GM03348 (cell line): ENCODE measurements at places on chromosomes 7 and 10.

- DNase-seq = peak; percentile 50
These were observed 320.7 kb downstream of the SUGCT start for GRCh38 chr7:40455485-40455884.

DNA sequence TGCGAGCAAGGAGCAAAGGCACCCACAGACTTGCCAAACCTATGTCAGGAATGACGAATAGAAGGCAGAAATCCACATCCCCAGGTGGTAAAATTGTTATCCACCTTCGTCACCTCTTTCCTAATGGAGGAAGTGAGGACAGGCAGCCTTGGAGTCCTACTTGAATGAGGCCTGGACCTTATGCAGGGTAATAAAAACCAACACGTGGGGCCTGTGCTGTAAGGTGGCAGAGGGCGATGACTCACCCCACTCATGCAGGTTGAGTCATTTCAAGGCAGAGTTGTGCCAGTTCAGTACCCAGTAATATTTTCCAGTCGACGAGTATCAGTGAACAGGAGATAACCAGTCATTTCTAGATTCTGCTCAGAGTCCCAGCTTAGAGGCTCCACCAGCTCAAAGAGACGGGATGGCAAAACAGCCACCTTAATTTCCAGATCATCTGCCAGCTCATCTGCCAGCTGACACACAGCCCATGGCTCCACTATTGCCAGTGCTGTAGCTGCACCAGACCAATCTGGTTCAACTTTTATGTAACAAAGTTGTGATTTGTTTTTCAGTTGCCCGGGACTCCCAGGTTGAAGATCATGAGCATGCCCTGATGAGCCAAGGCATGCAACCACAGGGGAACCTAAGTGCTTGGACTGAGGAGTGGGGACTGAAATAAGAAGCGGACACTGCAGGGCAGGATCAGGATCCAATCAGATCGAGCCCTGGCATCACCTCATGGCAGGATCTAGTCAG lies 176.2 kb upstream of the ITGB1 start:
- peak; percentile 61 for DNase-seq

DNA sequence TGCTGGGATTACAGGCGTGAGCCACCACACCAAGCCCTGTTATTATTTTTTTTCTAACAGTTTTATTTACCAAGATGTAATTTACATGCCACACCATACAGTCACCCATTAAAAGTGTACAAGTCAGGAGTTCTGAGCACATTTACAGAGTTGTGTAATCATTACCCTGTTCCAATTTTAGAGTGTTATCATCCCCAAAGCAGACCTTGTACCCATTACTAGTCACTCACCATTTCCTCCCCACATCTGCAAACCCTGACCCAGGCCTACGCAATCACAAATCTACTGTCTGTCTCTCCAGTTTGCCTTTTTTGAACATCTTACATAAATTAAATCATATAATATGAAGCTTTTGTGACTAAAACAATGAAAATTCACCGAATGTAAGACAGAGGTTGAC lies 402.9 kb upstream of the FOXK1 start:
- DNase-seq = no peak

DNA sequence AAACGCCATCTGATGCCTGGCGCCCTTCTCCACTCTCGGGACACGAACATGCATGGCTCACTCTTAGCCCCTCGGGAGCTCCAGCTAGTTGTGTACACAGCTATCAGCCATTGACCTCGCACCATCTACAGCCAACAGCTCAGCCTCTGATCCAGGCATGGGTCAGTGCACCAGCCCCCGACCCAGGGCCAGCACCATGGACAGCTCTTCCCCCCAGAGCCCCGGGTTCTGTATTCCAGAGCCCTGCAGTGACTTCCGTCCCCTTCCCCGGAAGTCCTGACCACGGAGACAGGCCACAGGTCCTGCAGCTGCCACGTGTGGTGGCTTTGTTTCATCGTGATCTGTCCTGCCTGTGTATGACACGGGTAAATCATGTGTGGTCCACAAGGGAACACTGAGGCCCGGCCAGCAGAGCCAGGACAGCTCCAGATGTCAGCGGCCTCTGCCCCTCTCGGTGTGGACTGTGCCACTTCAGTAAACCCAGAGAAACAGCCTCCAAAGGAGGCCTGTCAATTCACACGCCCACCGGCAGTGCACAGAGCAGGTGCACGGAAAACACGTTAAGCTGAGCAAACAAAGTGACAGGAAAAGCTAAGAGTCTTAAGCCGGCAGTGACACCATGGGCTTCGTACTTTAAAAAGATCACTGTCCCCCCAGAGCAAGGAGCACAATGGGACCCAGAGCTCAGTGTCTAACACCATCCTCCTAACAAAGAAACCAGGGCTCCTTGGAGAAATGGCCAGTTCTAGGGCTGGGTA lies 13.0 kb downstream of the STK32C start:
- no peak for DNase-seq

- no peak for DNase-seq
These were observed 19.3 kb downstream of the OR2F1 start for GRCh38 chr7:143973870-143974416.

DNA sequence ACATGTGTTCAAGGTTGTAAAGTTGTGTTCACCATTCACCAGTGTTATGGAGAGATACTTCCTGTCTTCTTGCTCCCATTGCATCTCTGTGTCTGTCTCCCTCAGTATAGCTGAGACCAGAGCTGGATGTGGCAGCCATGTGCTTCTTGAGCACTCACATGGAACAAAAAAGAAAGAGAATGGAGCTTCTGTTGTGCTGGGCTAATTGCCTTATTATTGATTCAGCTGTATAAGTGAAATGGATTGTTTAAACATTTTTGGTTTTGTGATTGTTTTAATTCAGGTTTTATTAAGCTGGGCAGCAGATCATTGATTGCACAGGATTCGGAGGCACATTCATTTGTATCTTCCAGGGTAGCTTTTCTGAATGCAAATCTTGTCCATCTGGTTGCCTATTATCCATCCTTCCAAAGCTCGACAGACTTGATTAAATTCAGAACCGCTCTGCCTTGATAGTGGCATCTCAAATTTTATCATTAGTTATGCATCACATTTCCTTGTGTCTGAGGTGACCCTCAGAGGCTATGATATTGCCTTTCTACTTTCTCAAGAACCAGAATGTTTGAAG lies 119.9 kb downstream of the CCNY start:
- DNase-seq = no peak

GRCh38 chr10:85612378-85612775 lies 754.2 kb downstream of the GRID1 start:
- DNase-seq = no peak

DNA sequence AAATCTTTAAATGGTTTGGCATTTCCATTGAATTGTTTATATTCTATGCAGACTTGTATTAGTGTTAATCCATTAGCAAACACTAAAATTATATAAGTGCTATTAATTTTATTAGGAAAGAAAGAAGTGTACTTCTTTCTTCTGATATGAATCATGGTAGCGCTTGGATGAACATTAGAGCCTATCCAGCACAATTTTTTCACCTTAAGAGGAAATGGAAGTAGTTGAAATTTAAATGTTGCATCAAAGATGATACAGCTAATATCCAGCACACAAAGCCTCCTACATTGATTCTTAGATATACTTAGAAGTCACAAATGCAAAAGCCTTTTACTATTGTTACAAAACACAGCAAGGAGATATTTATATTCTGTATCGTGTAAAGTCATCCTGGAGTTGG lies 174.5 kb downstream of the AHR start:
- no peak for DNase-seq

- no peak for DNase-seq
These were observed 9.3 kb downstream of the SMO start for GRCh38 chr7:129197771-129198170.

GRCh38 chr7:88115816-88116215 lies 104.0 kb downstream of the SRI start:
- DNase-seq = no peak

- no peak for DNase-seq
These were observed 30.9 kb upstream of the DKK1 start for GRCh38 chr10:52283174-52283573.

- no peak for DNase-seq
These were observed 127.2 kb downstream of the SLIT1 start for GRCh38 chr10:97058521-97058920.

DNA sequence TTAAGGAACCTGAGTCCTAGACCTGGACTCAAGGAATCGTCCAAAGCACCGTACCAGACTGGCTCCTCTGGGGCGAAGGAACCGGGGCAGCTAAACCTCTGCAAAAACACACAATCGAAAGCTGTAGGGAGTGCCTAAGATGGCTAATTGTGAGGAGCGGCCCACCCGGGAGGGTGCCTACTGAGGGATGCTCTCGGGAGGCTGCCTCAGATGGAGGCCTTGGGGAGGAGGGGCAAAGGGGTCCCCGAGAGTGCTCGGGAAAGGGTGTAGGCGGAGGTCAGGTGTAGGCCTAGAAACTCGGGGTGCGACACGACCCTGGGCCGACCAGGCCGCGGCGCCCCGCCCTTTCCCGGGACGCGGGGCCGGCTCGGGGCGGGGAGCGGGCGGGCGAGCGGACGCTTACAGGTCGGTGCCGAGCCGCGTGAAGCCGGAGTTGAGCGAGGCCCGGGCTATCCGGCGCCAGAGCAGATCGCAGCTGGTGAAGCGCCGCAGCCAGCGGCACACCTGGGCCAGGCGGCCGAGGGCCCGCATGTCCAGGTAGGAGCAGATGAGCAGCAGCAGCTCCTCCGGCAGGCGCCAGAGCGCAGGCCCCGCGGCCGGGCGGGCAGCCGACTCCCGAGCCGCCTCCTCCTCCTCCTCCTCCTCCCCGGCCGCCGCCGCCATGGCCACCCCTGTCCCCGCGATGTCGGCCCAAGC lies 844 bp downstream of the FBXW4 start:
- DNase-seq = peak; percentile 80

- DNase-seq = no peak
These were observed 48.8 kb upstream of the DKK1 start for GRCh38 chr10:52265131-52265926.

DNA sequence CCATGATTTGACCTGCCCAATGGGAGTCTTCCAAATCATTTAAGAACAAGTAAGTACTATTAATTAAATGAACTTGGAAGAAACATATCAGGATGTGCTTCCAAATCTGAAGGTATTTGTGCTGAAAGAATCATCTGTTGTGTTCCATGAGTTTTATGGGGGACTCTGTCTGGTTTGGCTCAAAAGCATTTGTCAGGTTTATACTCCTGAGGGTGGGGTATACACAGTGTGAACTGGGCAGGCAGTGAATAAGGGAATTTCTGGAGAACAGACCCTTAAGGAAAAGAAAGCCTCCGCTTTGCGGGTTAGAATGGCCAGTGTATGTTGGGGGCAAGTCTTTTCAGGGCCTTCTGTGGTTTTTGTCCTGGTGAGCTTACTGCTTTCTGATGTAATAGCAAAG lies 29.9 kb downstream of the TCF7L2 start:
- DNase-seq = no peak

DNA sequence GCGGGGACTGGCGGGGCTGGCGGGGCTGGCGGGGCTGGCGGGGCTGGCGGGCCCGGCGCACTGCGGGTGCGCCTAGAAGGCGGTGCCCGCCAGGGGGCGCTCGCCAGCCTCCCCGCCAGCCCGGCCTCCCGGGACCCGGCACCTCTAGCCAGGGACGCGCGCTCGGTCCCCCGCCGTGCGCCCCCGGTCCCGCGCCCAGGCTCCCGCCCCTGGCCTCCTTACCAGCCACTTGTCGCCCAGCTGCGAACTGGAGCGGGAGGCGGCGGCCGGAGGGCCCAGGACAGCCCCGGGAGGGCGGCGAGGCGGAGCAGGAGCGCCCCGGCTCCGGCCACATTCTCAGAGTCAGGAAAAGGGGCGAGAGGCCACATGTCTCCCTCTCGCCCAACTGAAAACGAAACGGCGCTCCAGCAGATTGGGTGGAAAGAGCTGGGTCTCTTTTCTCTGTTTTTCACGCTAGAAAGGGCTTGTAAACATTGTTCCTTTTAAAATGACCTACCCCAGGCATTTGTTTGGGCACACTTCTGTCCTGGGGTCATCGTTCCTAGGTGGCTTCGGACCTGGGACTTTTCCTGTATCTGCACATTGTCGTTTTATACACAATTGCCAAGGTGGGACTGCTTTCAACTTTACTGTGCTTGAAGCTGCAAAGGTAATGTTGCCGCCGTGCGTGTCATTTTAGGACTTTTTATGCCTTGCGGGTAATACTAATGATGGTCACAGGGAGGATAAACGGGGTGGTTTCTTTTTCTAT lies 378 bp upstream of the PRKCQ start:
- DNase-seq = peak; percentile 91

- peak; percentile 85 for DNase-seq
These were observed 48.2 kb downstream of the COL26A1 start for GRCh38 chr7:101410743-101411507.

DNA sequence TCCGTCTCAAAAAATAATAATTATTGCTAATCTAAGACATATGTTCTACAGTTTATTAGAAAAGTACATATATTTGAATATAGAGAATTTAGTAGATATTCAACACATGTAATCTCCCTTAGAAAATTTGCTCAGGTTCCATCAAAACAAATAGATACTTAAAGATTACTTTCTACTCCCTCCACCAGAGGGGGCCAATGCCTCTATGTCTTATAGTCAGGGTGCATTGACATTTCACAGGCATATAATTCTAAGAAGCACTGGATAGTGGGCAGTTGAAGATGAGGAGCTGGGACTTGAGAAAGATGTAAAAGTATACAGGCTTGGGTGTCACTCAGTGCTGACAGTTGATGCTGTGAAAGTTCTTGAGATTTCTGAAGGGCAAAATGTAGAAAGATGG lies 301.6 kb upstream of the HPS1 start:
- peak; percentile 19 for DNase-seq

DNA sequence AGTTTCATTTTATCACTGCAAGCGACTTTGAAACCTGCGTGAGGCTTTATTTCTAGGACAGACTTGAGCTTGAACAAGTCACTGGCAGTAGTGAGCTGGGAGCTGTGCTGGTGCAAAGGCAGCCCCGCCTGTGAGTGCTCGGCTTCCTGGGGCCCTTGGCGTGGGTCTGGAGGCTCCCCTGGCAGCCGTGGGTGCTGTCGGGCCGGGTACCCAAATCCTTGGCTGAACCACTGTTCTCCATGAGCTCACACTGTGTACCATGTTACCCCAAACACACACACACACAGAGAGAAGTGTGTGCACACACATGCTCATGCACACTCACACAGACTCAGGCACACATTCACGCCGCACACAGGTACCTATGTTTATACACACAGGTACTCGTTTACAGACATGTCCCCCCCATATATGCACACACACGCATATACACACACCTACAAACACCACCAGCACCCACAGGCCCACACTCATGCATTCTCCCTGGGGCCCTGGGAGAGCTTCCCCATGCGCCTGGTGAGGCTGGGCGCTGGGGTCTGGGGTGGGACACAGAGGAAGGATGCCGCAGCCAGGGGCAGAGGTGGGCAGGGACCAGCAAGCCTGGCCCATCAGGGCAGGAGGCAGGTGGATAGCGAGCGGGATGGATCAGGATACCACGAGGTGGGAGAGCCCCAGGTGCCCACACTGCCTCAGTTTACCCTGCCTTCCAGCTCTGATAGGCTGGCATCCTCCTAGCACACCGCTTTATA lies 158.8 kb downstream of the ADARB2 start:
- DNase-seq = no peak
